ENCODE measurements at places on chromosomes 12 and 14. TPM values are rescaled to one million over a fixed set of nuclear protein-coding genes. Genes with fewer than 3 reads are reported as not detected.

Gene PTGDR
- total RNA-seq, result 0.39 TPM

Gene PMEL
- total RNA-seq, result 19.8 TPM

Gene TMCC3
- total RNA-seq, result 9.8 TPM

Gene CDH24
- total RNA-seq, result 3.4 TPM

Gene ENDOU
- total RNA-seq, result 20.8 TPM

Gene SPRYD4
- 1.4 TPM for total RNA-seq

Gene TSPAN19
- not detected for total RNA-seq
